ENCODE measurements at places on chromosomes 16 and 17. TPM values are rescaled to one million over a fixed set of nuclear protein-coding genes. Genes with fewer than 3 reads are reported as not detected.

ANKRD40CL gene
- total RNA-seq = not detected

KRT39 gene
- total RNA-seq = not detected

TBC1D3 gene
- total RNA-seq = not detected

SPIRE2 gene
- total RNA-seq = 3.9 TPM

SRCIN1 gene
- total RNA-seq = 6.6 TPM

KAT8 gene
- total RNA-seq = 25.5 TPM

EPX gene
- total RNA-seq = not detected

IQCK gene
- 4.7 TPM for total RNA-seq

IRX5 gene
- 7.5 TPM for total RNA-seq

SNX20 gene
- 0.76 TPM for total RNA-seq

CLEC18A gene
- 0.36 TPM for total RNA-seq

TUBB3 gene
- total RNA-seq = 22.0 TPM

TMEM238L gene
- total RNA-seq = 2.3 TPM

SLFN14 gene
- total RNA-seq = not detected

TRPV3 gene
- 1.3 TPM for total RNA-seq

PDILT gene
- total RNA-seq = not detected

MED9 gene
- 6.5 TPM for total RNA-seq

PRSS8 gene
- 59.3 TPM for total RNA-seq

BAIAP3 gene
- 2.0 TPM for total RNA-seq

IGF2BP1 gene
- total RNA-seq = not detected

MIF4GD gene
- 18.4 TPM for total RNA-seq

ASGR2 gene
- total RNA-seq = 0.24 TPM

SLC13A5 gene
- total RNA-seq = 3.5 TPM

CTRB2 gene
- not detected for total RNA-seq

TEDC2 gene
- 3.1 TPM for total RNA-seq

MYOCD gene
- 1.3 TPM for total RNA-seq

ABAT gene
- 4.2 TPM for total RNA-seq

CX3CL1 gene
- total RNA-seq = 3.7 TPM

SLC26A11 gene
- 7.2 TPM for total RNA-seq

TMEM231 gene
- total RNA-seq = 3.1 TPM

CSH2 gene
- not detected for total RNA-seq

MT3 gene
- not detected for total RNA-seq

ARL6IP1 gene
- 76.4 TPM for total RNA-seq

MT1A gene
- 2.9 TPM for total RNA-seq

ZNF423 gene
- 0.72 TPM for total RNA-seq

ZPBP2 gene
- not detected for total RNA-seq

HOXB3 gene
- 6.0 TPM for total RNA-seq

KPNB1 gene
- total RNA-seq = 232 TPM

ALDOC gene
- total RNA-seq = 24.9 TPM

NPIPB9 gene
- total RNA-seq = 0.84 TPM

XYLT1 gene
- 11.0 TPM for total RNA-seq

SLC5A11 gene
- not detected for total RNA-seq

Data from esophagus mucosa (tissue), 1 donor.